T follicular helper cell (primary cell): ENCODE measurements at places on chromosomes 6 and 20.

DNA sequence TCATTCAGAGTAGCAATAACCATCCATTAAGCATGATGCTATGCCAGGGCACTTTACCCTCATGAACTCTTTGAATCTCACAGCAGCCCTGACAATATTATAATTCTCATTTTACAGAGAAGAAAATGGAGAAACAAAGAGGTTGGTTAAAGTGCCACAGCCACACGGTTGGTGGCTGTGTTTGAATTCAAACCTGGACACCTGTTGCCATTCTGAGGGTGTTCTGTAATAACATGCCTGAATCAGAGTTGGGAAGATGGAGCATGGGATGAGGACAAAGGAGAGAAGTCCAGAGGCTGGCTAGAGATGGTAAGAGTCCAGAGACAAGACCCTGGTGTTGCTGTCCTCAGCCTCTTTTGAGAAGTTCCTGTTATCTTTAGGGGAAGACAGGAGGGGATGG, 127.7 kb downstream of the DHX35 start:
- no peak for DNase-seq

DNA sequence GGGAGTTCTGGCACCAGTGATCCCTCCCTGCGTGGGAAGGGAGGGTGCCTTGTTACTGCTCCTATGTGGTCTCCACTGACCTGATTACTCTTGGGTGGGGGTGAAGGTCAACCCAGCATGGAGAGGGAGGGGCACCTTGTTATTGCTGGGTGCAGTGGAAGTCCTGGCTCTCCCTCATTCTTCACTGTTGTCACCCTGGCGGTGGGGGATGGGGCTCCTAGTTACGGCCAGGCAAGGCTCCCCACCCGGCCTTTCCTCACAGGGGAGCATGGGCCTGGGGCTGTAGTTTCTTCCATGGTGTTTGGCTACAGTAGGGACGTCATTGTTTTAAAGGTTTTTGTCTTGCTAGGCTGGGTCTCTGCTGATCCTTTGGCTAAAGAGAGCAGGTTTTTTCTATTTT, 40.8 kb downstream of the PACSIN1 start:
- no peak for DNase-seq

DNA sequence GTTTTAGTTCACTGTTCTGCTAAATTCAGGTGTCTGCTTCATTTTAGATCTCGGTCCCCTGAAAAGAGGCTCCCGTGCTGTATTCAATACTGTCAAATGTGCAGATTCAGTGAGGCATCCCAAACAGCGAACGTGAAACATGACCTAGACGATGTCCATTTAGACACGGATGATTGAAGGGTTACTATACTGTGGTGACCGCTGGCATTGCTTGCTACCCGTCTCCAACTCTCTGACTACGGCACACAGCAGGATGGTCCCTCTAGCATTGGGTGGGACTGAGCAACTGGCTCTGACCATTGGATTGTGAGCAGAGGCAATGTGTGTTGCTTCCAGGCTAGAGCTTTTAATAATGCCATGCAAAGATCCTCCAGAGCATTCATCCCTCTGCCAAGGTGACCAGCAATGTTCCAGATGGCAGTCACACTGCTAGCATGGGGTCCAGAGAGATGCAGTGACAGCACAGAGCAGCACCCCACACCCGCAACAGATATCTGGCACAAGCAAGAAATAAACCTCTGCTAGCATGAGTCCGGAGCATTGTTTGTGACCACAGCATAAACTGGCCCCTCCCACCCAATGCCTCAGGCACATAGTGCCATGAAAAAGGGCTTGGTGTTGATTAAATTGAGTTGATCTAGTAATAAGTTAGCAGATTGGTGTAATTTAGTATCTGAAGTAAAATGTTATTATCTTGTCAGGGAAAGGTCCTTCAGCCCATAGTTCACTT, 9.0 kb downstream of the METTL24 start:
- no peak for DNase-seq

DNA sequence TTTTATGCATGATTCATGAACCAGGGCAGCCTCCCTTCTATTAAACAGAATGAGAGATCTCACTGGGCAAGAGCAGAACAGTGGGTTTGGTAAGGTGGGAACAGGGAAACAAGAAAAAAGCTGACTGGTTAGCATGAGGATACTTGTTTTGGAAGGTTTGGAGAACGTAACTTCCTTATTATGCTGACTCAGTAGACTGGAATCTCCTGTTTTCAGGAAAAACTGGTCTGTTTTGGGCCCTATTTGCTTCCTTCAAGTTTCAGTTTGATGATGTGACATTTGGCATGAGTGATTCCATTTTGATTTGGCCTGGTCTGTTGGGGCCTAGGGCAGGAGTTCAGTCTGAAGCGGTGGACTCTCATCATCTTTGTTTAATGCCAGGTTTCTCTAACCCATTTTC, 172.0 kb downstream of the MYLK4 start:
- no peak for DNase-seq

DNA sequence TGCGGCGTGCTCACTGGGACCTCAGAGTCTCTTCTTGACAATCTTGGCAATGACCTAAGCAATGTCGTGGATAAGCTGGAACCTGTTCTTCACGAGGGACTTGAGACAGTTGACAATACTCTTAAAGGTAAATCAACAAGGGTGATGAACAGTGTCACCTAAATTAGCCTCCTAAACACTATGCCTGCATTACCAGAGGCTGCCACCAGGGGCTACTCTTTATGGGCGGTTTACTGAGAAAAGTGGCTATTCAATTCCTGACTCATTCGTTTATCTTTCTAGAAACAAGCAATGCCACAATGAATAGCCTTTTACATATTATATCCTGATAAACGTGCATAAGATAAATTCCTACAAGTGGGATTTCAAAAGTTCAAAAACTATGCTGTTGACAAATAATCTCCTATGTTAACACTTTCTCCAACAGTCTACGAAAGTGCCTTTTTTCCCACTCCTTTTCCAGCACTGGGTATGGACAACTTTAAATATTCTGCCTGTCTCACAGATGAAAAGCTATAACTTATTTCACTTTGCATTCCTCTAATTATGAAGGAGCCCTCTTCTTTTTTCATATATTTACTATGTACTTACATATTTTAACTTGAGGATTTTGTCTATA, 1.3 kb downstream of the BPIFA2 start:
- DNase-seq: no peak

DNA sequence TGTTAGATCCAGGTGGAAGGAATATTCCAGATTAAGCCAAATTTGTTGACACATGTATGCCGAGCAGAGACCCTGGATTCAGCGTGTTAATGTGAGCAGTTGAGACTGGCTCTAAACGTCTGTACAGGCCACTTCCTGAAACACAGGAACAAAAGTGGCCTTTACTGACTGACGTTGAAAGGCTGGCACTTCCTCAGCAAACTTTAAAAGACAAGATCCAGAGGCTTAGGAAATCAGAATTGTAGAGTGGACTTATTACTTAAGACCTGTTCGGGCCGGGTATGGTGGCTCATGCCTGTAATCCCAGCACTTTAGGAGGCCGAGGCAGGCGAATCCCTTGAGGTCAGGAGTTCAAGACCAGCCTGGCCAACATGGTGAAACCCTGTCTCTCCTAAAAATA, 125.7 kb upstream of the ARID1B start:
- DNase-seq: no peak

GRCh38 chr6:13953061-13953705, 28.4 kb downstream of the RNF182 start:
- DNase-seq: no peak

GRCh38 chr6:165626711-165627110, 36.3 kb downstream of the PDE10A start:
- no peak for DNase-seq

DNA sequence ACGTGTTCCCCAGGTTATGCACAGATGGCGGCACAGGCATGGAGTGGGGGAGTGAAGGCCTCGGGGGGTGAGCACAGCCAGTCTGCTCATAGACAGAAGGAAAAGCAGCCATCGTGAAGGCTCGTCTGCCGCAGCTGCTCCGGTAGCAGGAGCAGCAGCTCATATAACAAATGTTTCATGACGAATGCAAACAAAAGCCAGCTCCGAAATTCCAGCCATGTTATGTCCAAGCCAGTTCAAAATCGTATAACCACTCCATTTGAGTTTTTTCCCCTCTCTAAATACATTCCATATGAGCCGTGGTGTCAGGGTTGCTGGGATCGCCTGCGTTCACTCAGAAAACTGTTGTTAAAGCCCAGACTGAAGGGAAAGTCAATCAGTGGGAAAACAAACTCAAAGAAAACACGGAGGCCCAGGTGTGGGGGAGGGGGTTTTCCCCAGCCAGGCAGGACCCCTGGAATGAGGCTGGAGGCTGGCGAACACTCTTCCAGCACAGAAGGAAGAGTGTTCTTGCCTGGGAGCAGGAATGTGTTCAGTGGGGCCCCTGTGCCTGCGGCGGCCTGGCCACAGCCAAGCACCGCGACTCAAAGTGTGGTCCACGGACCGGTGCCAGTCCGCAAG, 280.4 kb upstream of the TAB2 start:
- DNase-seq: no peak

GRCh38 chr20:5742041-5742440, 8.2 kb upstream of the SHLD1 start:
- DNase-seq: no peak

- no peak for DNase-seq
Observed at GRCh38 chr6:158843751-158844683, 24.8 kb upstream of the EZR start.

- DNase-seq: no peak
Observed at GRCh38 chr6:85449818-85450759, at the start of gene NT5E. Gene NT5E (plus strand): TSS chr6:85450083. CDS start chr6:85450140, 57 bp downstream.

DNA sequence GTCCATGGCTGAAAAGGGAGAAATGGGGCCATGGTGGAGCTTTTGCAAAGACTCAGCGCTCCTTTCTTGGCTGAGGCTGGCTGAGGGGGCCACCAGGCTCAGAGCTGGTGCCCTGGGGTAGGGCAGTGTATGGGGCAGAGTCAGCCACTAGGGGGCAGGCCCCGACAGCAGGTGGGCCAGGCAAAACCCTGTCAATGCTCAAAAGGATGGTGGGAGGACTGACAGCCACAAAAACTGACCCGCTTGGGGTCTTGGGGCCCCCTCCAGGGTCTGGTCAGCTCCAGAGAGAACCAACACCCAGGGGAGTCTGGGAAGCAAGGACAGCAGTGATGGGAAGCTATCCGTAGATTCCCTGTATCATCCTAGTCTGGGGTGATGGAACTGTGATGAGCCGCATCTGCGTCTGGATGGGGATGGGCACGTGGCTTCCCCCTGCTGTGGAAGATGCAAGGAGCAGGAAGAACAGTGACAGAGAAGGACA, 306.9 kb downstream of the DHX35 start:
- DNase-seq: no peak

GRCh38 chr6:152575621-152576150, 61.5 kb downstream of the SYNE1 start:
- DNase-seq: no peak

GRCh38 chr6:90689172-90689571, 102.3 kb upstream of the MAP3K7 start:
- DNase-seq: no peak

- DNase-seq: no peak
Observed at GRCh38 chr20:37316116-37316774, 26.8 kb downstream of the MANBAL start.

DNA sequence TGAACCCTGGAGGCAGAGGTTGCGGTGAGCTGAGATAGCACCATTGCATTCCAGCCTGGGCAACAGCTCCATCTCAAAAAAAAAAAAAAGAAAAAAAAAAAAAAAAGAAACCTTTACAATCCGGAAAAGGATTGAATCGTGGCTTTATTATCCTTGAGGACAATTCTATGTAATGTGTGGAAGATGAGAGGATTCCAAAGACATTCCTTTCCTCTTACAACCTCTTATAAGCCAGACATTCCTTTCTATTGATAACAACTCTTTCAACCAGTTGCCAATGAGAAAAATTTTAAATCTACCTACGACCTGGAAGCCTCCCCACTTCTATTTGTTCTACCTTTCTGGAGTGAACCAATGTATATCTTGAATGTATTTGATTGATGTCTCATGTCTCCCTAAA, 91.2 kb upstream of the EEF1E1 start:
- DNase-seq: no peak

GRCh38 chr6:142385352-142385751, 83.5 kb downstream of the ADGRG6 start:
- no peak for DNase-seq

DNA sequence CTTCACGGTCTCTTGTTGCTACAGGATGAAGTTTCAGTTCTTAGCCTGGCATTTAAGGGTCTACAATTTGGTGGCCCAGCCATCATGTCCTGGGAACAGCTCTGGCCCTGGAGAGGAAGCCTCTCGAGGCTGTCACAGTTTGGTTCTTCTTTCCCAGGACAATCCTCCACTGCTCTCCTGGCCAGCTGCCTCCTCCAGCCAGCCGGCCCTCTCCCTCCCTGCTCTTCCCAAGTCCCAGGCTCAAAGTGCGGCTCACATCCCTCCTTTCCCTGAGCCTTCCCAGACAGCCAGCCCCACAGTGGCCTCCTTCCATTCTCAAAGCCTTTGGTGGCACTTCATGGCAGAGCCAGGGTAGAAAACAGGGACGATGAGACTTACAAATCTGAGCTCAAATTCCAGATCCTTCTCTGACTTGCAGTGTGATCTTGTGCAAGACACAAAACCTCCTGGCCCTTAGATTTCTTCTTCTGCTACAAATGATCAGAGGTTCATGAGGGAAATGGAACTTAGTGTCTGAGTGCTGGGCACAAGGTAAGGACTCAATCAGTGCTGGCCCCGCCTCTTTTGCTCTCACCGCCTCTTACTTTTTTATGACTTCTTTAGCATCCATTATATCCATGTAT, 223.8 kb upstream of the ECI2 start:
- DNase-seq: no peak

- no peak for DNase-seq
Observed at GRCh38 chr6:127517693-127518092, 1.4 kb downstream of the MTCL3 start.

DNA sequence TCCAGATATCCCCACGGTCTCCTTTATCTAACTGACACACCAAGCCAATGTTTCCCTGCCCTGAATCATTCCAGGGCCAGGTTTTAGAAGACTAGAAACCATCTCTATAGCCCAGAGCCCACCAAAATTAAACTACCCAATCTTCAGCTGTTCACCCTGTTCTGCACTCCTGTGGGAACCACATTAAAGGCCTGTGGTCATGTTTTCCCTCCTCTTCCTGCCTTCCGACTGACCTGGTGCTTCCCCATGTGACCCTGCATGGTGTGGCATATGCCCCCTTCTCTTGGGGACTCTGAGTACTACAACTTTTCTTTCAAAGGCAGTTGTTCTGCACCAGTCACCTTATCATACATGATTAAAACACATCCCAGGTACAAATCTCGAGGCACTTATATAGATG, 155.0 kb downstream of the TMEM200A start:
- DNase-seq: no peak

DNA sequence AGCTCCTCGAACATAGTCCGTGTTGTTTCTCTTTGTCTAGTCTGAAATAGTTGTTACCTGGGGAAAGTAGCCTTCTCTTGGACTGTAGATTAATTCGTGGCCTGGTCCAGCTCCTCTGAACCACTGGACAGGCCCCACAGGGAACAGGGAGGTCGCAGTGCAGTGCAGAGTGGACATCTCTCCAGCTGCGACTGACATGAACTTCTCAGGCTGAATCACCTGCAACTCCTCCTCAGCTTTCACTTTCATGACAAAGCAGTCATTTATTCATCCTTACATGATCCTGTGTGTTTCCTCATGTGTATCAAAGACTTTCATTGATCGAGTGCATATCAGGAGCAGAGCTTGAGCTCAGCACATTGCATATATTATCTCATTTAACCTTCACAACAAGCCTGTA, 19.1 kb upstream of the SIRPG start:
- DNase-seq: no peak
